ENCODE measurements at places on chromosomes 12 and 14.
A peak's percentile ranks its signal among the peaks of the same experiment; 100 is the strongest.

DNA sequence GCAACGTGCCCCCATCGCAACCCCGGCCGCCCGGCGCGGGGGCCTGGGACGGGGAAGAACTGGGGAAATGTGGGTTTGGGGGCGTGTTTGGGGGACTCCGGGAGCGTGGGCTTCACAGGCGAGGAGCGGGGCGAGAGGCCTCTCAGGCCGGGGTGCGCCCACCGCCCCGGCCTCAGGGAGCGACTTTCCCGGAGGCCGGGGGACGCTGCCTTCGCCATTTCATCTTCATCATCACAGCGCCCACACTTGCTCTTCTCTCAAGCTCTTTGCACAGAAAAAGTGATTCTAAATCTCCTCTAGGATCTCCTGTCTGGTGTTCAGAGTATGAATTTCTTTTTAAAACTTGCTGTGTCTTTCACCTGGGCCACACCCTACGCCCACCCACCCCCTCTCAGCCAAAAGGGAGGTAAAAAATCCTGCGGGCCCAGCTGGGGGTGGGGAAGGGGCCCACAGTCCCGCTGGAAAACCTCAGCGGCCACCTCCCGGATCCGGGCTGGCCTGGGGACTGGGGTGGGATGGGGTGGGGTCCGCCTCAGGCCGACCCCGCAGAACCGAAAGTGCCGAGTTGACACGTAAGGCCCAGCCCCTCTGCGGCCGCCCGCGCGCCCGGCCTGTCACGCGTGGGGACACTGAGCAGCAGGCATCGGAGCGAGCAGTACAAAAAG, 7.4 kb downstream of the CDKN1B start:
- no peak for DNase-seq

DNA sequence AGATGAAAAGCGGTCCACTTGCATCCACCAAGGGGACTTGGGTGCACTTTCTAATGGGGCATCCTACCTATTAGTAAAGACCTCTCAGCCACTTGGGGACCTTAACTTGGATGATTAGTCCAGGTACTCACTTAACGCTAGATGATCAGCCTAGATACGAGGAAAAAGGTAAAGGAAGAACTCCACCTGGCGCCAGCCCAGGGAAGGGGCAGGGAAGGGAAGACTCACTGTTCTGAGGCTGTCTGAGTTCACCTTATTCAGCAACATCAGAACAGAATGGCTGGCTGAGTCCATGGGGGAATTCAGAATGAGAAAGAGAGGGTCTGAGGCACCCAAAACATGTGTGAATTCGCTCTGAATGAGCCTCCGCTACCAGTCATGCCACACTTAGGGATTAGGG, 7.1 kb downstream of the IL22 start:
- DNase-seq: no peak

- DNase-seq: no peak
Observed at GRCh38 chr12:92762773-92763172, 60.0 kb downstream of the PLEKHG7 start.

DNA sequence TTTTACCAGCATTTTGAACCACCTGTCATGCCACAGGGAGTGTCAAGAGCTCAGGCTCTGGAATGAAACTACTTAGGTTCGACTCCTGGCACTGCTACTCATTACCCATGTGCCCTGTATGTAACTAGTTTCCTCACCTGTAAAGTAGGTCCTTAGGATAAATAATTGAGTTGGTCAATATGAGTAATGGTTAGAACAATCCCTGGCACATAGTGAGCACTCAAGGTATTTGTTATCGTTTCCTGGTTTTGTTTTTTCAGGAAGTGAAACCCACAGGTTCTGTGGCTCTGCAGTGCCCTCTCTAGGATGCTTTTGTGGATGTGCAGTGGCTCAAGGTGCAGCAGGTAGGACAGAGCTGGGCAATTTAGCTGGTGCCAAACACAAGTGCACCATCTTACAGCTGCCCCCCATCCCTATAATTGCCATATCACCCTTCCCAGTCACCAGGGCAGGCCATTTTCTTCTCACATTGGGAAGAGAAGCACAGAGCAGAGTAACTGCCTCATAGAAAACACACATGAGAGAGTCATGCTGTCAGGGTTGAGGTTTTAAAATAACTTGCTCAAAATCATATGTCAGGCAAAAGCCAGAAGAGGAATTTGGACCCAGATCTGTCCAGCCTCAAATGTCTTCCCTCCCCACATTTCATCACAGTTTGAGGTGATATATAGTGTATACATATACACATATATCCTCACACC, 297.5 kb downstream of the RPAP3 start:
- DNase-seq: no peak

GRCh38 chr14:52575858-52576257, 23.2 kb downstream of the GPR137C start:
- no peak for DNase-seq

GRCh38 chr12:14836336-14837210, 6.8 kb downstream of the ART4 start:
- DNase-seq: peak; percentile 90

- no peak for DNase-seq
Observed at GRCh38 chr14:54606178-54606577, 39.2 kb downstream of the SAMD4A start.

DNA sequence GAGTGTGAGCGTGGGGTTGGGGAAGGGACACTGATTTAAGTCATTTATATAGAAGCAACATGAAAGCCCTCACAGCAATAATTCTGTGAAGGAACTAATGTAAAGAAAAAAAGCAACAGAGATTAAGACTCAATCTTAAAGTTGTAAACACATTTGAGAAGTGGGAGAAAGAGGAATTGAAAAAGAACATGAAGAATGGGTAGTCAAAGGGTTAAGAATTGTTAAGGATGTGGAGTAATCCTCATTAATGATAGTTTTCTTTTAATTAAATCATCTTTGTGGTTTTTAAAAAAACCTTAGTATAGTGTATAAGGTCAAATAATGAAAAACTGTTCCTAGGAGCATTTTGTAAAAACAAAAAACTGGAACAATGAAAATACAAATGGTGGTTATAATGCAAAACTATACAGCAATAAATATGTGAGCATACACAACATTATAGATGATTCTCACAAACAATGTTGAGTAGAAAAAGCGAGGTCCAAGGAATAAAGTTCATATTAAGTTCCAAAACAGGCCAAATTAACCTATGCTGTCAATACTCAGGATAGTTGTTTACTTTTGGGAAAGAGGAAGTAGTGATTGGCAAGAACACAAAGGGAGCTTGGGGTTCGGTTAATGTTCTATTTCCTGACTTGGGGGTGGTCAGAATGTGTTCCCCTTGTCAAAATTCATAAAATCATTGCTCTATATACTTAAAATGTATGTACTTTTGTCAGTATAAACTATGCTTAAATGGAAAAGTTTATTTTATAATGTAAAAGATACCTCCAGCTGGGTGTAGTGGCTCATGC, 120.4 kb upstream of the ATF7IP start:
- no peak for DNase-seq

- DNase-seq: no peak
Observed at GRCh38 chr14:82414853-82415539, 881.3 kb upstream of the SEL1L start.

DNA sequence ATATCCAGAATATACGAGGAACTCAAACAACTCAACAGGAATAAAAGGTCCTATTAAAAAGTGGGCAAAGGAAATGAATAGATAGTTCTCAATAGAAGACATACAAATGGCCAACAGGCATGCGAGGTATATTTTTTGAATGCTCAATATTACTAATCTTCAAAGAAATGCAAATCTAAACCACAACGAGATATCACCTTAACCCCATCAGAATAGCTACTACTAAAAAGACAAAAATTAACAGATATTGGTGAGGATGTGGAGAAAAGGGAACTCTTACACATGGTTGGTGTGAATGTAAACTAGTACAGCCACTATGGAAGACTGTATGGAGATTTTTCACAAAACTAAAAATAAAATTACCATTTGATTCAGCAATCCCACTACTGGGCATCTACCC, 99.2 kb downstream of the TMEM260 start:
- no peak for DNase-seq

GRCh38 chr12:1838205-1838993, 18.0 kb downstream of the LRTM2 start:
- no peak for DNase-seq

Data from fibroblast of mammary gland (primary cell).